Nephron progenitor cell (in vitro differentiated cells): ENCODE measurements at places on chromosomes 7 and 10.

DNA sequence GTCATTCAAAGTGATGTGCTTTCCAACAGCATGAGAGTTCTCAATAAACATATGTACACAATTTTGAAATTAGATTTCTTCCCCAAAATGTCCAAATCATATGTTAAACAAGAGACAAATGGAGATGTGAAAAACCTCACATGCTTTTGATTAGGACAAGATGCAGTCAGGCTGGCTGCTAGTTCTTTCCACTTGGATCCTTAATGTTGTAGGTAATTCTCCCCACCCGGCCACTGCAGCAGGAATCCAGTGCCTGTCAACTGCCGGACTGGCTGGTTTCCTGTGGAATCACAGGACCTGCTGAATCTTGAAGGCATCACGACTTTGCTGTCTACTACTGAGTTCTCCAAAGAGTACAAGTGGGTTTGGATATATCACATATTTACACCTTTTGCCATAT lies 138.6 kb upstream of the AKR1E2 start:
- no peak for DNase-seq

DNA sequence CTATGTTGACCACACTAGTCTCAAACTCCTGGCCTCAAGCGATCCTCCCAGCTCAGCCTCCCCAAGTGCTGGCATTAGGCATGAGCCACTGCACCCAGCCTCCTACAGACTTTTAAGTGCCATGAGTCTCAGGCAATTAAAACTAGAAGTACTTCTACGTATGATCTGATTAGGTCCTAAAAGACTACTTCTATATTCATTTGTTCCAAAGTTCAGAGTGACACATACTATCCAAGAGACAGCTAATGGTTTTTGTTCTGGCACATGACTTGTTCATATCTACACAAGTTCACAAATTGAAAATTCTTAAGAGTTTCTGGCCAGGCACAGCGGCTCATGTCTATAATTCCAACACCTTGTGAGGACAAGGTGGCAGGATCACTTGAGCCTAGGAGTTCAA lies 11.7 kb downstream of the ARHGAP19 start:
- DNase-seq = no peak

DNA sequence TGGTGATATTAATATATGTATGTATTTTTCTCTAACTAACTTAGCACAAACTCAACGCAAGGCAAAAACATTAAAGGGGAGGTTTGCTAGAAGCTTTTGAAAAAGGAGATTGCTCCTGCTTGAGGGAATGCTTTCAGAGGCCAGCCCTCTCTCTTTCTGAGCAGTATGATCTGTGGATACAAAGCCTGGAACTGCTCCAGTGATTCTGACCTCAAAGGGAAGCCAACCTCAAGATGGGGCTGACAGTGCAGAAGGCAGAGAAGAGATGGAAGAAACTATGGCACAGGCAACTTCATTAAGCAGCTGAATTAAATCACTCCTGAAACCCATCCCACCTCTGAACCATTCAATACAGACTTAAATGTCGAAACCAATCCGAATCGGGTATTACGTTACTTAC lies 102.4 kb downstream of the USP6NL start:
- no peak for DNase-seq

GRCh38 chr7:79877874-79878465 lies 256.7 kb upstream of the GNAI1 start:
- DNase-seq = no peak

DNA sequence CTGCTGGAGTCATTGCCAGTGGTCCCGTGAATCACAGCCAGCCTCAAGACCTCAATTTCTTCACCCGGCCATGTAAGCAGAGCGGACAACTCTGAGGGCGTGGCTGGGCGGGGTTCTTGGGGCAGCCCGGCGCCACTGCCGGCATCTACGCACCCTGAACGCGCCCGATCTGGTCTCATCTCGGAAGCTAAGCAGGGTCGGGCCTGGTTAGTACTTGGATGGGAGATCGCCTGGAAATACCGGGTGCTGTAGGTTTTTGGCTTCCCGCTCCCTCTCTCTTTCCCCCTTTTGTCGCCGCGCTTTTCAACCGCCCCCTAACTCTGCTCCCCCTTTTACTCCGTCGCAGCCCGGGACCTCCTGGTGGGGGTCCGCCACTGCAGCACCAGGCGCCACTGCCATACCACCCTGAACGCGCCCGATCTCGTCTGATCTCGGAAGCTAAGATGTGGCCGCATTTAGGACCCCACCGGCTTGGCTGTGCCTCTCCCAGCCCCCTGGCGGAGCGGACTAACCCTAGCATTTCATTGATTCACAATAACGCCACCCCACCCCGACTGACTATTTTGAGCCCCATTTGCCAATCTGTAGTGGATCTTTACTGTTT lies 25.3 kb downstream of the GARIN1A start:
- peak; percentile 66 for DNase-seq

DNA sequence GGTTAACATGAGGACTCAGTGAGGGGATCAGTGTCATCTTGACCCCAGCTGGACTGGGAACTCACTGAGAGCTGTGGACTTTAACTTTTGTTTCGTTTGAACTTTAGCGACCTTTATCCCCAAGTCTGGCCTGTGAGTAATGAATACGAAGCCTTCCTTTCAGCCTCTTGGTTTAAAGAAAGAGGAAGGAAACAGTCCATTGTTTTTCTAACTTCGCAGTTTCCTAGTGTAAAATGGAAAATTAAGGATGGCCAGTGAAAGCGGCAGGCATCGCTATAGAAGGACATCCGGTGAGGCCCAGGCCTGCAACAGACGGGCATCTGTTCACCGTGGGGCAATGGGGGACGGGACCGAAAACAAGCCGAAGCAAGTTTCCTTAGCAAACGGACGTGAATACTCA lies 44.1 kb upstream of the ADO start:
- DNase-seq = no peak

DNA sequence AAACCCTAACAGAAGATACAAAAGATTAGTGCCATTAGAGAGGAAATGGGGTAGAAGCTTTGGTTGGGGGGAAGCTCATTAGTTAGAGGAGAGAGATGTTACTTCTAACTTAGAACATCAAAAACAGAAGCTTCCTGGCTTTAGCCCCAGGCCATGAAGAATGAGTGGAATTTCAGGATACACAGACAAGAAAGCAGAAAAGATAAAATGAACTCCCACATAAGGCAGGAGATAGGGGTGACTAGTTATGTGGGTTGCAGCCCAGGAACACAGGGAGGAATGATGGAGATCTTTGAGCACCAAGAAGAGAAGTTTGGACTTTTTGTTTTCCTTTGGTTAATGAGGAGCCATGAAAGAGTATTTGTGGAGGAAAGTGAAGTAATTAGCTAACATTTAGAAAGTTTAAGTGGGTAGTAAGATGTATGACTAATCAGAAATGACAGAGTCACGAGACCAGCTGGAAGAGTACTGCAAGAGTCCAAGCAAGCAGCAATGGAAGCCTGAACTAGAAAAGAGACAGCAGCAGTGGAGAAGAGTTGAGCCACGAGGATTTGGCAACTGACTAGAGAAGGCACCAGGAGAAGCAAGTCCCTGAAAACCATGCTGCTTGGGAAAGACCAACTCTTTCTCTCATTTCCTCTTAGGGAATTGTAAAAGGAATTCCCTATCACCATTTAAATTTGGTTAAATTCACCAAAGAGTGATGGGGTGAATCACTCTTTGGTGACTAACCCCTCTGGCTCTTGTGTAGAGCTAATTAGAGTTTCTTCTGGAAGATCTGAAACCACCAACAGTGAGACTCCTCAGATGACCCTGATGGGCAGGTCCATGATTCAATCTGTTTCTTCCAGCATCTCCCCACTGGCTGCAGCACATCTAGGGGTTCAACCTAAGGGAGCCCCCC lies 131.9 kb downstream of the KCNMA1 start:
- DNase-seq = no peak

- DNase-seq = no peak
These were observed 27.5 kb downstream of the COPG2 start for GRCh38 chr7:130641040-130641439.

DNA sequence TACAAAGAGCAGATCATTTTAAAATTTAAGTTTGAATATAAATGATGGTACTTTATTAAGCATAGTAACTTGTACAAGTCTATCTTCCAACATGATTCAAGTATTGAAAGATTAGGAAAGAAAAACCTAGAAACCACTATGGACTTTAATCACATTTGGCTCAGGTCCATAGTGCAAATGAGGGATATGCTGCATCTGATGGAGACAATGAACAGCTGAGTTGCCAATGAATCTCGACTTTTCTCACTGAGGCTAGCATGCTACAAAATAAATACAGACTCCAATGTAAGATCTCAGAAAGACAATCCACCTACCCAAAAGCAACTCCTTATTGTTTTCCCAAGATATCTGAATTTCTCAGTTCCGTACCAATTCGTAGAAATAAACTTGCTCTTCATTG lies 89.8 kb downstream of the SEMA3A start:
- DNase-seq = no peak

- DNase-seq = no peak
These were observed 411.2 kb upstream of the KLF6 start for GRCh38 chr10:4196183-4196582.

- no peak for DNase-seq
These were observed 5.3 kb upstream of the ALDH18A1 start for GRCh38 chr10:95661818-95662217.

GRCh38 chr7:39399986-39400385 lies 166.2 kb upstream of the YAE1 start:
- DNase-seq = no peak

DNA sequence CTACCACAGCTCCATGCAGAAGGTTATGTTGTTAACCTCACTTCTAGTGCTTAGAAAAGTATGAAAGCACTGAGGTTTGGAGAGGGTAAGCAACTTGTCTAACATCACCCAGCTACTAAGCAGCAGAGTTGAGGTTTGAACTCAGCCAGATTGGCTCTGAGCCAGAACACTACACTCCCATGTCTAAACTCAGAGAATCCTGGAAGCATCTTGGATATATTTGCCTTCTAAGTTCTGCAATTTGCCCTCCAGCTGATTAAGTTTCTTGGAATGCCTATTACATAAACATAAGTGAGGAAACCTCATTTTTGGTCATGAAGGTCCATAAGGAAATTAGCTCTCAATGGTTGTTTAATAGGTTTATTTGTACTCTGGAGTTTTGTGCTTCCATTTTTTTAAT lies 78.1 kb upstream of the PHYHIPL start:
- no peak for DNase-seq

DNA sequence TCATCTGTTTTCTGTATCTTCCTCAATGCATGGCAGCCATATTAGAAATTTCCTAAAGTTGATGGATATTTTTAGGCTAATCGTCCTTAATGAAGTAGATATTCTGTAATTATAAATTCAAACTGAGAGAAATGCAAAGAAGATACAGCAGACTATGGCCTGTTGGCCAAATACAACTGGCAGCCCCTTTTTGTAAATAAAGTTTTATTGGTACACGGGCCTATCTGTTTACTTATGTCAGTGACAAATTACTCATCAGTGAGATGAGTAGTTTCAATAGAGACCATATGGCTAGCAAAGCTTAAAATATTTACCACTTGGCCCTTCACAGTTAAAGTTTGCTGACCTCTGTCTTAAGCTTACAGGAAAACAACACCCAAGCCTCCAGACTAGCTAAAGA lies 112.3 kb downstream of the HTR7 start:
- no peak for DNase-seq

DNA sequence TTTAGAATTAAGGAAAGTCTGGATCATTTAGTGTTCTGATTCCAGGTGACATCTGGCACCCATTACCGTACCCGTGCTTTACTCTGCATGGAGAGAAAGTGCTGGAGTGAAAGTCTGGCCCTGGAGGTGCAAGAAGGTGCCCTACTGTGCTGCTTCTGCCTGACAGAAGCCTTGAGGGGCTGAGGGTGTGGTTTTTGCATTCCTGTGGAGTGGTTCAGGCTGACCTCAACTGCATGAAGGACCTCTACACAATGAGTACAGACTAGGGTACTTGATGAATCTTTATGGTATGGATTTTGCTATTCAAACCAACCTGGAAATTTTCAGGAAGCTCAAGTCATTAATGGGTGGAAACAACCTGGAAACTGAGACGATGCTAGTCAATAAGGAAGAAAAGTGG lies 45.1 kb upstream of the GSAP start:
- no peak for DNase-seq

DNA sequence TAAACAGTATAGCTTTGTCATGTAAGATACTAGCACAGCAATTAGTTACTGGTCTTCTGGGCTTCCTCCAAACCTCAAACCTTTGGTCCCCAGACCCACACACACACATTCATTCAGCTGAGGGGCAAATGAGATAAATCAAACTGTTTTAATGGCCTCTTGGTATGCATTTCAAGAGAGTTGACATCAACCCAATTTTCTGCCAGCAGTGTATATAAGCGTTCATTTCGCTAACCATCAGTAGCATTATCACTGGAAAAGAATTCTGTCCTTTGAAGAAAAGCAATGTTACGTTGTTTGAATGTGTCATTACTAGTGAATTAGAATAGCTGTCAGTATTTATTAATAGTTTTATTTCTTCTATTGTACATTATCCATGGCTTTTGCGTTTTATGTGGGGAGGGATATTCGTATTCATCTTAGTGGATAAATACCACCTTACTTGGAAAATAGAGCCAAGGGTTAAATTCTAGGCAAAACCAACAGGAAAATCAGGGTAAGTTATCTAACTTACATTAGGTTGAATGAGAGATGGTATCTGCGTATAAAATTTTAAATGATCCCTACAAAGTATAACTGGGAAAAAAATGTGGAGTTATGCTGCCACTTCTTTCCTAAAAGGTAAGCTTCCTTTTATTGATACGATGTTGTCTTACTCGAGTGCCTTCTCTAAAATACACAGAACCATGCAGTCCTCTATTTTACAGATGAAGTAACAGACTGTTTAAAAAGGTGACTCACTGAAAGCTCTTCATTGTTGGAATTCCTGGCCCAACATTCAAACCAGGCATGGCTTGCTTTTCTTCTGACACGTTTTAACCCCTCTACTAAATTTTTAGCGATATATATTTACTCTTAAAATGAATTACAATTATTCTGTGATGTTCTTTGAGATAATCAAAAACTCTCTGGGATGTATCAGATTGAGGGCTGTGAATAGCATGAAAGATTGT lies 2.0 kb upstream of the ZMYND11 start:
- DNase-seq = no peak

GRCh38 chr10:22466763-22467334 lies 121.6 kb downstream of the SPAG6 start:
- DNase-seq = no peak

DNA sequence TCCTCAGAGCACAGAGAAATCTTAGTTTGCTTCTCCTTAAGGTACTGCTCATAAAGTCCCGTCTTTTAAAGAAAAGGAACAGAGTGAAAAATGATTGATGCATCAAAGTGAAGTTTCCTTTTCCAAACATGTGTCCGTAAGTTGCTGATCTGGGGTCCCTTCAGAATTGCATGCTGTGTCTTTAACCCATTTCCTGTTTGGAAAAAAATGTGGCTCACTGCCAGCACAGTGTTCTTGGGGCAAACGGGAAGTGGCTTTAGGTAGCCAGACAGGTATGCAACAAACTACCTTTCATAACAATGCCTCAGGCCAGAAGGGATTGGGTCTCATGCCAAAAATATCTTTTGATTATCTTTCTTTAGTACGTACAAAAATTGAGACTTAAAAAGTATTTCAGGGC lies 50.9 kb downstream of the TFAM start:
- no peak for DNase-seq

DNA sequence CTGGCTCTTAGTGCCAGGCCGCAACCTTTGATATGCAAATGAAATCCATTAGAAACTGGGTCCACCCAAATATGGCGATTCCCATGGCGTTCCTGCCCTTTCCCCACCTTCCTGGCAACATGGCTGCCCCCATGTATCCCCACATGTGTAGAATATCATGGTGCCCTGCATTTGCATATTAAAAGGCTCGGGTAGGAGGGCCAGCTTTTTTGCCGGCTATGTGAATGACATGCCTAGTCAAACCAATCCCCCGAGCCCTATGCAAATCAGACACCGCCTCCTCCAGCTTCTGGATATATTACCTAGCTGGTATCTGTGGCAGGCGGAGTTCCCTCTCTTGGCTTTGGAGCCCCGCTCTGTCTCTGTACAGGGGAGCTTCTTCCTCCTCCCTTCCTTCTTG lies 18.3 kb downstream of the MMS19 start:
- DNase-seq = peak; percentile 30
